ENCODE measurements at places on chromosomes 1 and 21. TPM values are rescaled to one million over a fixed set of nuclear protein-coding genes. Genes with fewer than 3 reads are reported as not detected.

DNA sequence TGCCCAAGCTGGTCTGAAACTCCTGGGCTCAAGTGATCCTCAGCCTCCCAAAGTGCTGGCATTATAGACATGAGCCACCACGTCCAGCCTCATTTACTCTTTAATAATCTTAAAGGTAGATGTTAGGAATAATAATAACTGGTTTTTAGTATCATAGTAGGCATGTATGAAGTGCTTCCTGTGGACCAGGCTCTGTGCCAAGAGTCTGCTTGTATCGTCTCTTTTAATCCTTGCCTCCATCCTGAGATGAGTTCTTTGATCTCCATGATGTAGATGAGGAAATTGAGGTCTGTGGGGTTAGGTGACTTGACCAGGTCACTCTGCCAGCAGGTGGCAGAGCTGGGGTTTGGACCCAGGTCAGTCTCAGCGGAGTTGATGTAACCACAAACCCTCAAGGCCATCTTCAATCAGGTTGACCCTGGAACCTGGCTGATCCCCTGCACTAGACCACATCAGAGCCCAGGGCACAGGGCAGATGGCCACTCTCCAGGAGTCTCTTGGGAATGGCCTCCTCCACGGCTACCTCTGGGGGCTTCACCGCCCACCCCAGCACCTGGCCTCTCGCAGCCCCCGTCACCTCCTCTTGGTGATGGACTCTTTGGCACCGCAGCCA, 11.3 kb downstream of the EFHD2 start:
- DNase-seq = no peak

NPHS2 gene
- total RNA-seq = not detected

- no peak for DNase-seq
Measured at GRCh38 chr1:30599721-30600120, 123.7 kb downstream of the MATN1 start.

IGSF9 gene
- not detected for total RNA-seq

CAPN2 gene
- 263 TPM for total RNA-seq

LCE1C gene
- not detected for total RNA-seq

DNA sequence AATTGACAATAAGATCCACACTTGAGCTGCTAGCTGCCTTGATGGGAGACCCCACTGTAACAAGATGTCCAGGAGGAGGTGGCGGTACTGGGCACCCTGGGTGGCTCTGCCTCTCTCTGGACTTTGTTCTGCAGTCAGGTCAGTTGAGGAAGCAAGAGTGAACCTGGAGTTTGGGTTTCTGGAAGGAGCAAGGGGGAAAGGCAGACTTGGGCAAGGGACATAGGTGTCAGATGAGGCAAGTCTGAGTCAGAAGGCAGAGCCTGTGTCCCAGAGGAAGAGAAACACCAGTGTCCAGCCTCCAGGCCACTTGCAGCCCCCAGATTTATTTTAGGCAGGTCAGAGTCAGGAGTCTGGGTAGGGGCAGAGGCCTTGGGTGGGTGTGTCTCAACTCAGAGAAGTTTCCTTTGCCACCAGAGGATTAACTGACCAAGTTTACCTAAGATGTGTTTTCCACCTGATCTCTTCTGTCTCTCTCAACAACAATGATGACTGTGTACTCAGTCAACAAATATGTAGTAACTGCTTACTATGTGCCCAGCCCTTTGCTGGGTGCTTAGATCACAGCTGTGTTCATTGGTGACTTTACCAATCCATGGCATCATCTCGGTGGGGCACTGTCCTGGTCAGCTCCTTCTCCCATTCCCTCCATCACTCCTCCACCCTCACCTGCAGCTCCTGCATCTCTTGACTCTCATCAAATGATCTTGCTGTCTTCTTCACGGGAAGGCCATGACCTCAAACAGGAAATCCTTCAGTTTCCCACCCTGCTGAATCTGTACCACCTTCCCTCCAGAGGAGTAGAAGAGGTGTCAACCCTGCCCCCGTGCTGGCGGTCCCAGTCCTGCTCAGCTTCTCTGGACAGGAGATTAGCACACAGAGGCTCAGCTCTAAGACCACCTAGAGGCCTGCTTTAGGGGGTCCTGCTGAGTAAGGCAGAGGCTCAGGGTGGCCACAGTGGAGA, 36.6 kb downstream of the ELF3 start:
- DNase-seq = no peak

HCN3 gene
- total RNA-seq = 3.7 TPM

Data from activated CD4-positive, alpha-beta memory T cell treated with anti-CD3 and anti-CD28 coated beads, Interleukin-2, amount 10 ng/mL, durations not matched to agents 7 days and 5 days (primary cell).